ENCODE measurements at places on chromosomes 16 and 17. TPM values are rescaled to one million over a fixed set of nuclear protein-coding genes. Genes with fewer than 3 reads are reported as not detected.

Gene MYL11
- total RNA-seq = 1.4 TPM

Gene LPO
- 0.11 TPM for total RNA-seq

Gene ERCC4
- total RNA-seq = 11.7 TPM

Gene MSLN
- 0.31 TPM for total RNA-seq

Gene CA7
- 0.55 TPM for total RNA-seq

Gene KRTAP16-1
- total RNA-seq = not detected

Gene NEUROD2
- total RNA-seq = not detected

Gene AGRP
- not detected for total RNA-seq

Gene RASD1
- 5.7 TPM for total RNA-seq

Gene KRTAP9-4
- not detected for total RNA-seq

Gene SLC38A8
- not detected for total RNA-seq

Gene TEX14
- 0.55 TPM for total RNA-seq

Measured in H9 (cell line).